ENCODE measurements at places on chromosomes 1 and 21.

- no peak for DNase-seq
Measured at GRCh38 chr1:172148707-172149106, 271.8 kb upstream of the C1orf105 start.

DNA sequence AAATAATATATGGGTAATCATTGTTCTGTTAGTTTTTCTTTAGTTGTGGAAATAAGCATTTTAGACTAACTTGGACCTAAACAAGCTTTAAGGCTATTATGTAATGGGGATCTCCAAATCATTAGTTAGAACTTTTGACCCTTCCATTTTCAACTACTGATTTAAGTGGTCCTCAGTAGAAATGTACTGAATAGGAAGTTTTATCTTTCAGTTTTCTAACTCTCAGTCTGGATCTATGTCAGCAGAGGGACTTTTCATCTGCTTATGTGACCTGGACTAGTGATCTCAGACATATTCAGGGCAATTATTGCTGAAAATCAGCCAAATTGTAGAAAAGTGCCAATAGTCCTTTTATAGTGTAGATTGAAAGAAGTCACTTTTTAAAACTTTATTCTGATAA is 56.0 kb downstream of the SASS6 start:
- no peak for DNase-seq

GRCh38 chr1:57088653-57089052 is 122.8 kb upstream of the C8B start:
- DNase-seq, result no peak

DNA sequence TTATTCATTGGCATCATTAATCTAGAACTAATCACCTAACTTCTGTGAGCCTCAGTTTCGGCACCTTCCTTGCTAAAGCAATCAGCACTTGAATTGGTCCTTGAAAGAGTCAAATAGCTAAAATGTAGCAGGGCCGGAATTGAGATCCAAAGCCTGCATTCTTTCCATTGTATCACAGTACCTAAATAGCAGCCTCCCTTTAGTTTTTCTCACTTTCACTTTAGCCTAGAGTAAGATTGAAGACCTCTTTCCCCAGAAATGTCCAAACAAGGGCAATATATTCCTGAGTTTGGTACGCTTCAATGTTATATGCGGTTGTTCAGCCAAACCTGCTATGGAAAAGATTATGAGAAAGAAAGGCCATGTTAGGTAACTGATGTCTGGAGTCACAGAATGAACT is 121.9 kb upstream of the BMP8A start:
- DNase-seq, result no peak

DNA sequence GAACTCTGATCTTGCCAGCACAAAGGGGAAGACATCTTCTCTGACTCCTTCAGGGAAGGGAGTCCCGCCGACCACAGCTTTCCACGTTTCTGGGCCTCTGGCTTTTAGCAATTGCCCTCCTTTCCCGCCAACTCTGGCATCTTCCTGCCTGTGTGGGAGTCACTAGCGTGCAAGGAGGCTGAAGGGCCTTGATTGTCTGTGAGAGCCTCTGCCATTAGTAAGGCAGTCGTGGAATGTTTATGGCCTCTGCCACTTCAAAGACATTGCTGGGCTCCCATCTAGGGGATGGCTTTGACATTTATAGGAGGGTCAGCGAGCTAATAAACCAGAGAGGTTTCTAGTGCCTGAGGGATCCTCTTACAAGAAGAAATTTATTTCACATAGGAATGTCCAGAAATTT is 14.3 kb upstream of the PROK1 start:
- no peak for DNase-seq

DNA sequence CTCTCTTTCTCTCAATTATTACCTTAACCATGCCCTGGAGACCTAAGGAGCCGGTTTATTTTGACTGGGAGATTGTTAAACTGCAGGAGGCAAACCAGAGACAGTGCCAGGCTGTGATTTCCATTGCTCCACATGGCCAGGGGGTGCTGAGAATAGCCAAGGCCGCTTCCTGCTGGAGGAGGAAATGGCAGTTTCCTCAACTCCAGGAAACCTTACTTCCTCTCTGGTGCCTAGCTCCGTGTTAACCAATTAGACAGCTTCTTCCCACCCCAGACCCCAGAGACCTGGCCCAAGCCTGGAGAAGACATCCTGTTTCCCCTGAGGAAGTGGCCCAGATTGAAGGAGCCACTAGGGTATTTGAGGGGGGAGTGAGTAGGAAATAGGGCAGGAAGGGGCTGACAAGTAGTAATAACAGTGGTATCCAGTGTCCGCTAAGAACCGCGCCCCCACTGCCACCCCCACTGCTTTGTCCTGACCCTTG is 161.2 kb downstream of the PLPP3 start:
- DNase-seq, result no peak

- DNase-seq, result no peak
Measured at GRCh38 chr1:25050165-25050564, 120.1 kb upstream of the RUNX3 start.

DNA sequence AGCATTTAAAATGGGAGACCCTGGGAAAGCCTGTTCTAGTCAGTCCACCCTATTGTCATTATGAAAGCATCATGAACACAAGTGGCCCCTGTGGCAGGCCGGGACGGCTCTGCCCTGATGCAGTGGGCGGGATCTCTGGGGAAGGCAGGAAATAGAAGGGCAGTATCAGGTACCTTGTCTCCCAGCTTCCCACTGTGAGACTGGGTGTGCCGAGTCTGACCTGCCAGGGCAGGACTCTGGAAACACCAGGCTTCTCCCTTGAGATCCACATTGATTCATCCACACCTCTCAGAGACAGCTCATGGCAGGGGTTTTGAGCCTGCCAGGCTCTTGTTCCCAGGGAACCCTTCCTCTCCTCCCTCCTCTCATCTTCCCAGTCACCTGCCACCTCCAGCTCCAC is 24.5 kb upstream of the GNPAT start:
- DNase-seq, result no peak

DNA sequence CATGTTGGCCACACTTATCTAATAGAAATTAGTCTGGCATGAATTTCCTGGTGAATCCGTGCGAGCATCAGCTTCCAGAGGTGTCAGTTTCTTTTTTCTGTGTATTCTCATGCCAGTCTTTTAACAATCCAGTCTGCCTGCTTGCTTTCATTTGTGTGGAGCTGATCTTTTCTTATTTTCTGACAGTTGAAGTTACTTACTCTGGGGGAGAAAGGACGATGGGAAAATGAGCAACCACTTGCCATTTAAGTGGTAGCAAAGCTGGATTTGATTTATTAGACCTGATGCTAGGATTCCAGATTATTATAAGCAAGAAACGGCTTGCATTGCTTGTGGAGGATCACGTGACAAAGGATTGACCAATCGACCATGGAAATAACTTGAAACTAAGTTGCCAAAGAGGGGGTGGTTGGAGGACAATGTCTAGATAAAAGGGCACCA is 24.3 kb upstream of the APP start:
- no peak for DNase-seq

GRCh38 chr1:101153692-101154091 is 83.1 kb upstream of the S1PR1 start:
- no peak for DNase-seq

DNA sequence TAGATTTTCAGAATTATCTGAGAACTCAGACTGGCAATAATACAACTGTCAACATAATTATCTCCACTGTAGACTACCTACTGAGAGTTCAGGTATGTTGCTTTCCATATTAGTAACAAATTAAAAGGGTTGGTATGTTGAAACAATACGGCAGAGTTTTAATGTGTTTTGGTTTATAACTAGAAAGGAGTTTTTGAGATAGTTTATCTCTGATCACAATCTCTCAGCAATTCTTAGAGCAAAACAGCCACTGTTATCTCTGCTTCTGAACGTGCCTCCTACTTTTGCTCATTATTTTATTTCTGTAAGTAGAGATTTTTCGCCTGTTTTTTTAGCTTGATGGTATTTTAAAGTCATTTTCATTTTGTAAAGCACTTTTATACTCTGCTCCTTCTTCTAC is 118.7 kb downstream of the ZP4 start:
- no peak for DNase-seq

GRCh38 chr1:94876362-94876761 is 50.5 kb downstream of the CNN3 start:
- no peak for DNase-seq

DNA sequence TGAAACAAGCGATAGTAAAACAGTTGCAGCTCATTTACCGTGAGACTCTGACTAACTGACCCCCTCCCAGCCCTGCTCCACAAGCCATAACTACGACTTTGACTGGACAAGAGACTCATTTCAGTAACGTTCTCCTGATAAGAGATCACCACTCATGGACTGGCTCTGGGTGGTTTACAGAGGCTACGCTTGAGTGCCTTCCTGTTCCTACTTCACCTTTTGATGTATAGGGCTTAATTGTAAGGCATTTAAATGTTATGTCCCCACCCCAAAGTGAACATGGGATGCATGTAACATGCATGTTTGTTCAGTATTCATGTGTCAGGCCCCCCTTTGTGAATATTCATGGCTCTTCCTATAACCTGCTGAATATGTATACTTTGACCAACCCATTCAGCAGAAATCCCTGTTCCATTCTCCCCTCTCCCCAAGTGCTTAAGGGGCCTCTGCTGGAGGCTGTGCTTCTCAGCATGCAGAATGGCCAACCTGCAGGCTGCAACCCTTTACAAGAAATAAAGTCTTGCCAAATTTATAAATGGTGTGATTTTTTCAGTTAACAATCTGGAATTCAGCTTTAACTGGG is 50.7 kb upstream of the SPOCD1 start:
- DNase-seq, result no peak

Data from CD4-positive, alpha-beta memory T cell (primary cell).